CD4-positive, alpha-beta memory T cell (primary cell): ENCODE measurements at places on chromosomes 1 and 21. TPM values are rescaled to one million over a fixed set of nuclear protein-coding genes. Genes with fewer than 3 reads are reported as not detected.

GRCh38 chr1:185108321-185108720 lies 48.4 kb downstream of the TRMT1L start:
- no peak for DNase-seq

GRCh38 chr1:237166593-237167101 lies 124.7 kb downstream of the RYR2 start:
- no peak for DNase-seq

Gene VWA1
- not detected for total RNA-seq

DNA sequence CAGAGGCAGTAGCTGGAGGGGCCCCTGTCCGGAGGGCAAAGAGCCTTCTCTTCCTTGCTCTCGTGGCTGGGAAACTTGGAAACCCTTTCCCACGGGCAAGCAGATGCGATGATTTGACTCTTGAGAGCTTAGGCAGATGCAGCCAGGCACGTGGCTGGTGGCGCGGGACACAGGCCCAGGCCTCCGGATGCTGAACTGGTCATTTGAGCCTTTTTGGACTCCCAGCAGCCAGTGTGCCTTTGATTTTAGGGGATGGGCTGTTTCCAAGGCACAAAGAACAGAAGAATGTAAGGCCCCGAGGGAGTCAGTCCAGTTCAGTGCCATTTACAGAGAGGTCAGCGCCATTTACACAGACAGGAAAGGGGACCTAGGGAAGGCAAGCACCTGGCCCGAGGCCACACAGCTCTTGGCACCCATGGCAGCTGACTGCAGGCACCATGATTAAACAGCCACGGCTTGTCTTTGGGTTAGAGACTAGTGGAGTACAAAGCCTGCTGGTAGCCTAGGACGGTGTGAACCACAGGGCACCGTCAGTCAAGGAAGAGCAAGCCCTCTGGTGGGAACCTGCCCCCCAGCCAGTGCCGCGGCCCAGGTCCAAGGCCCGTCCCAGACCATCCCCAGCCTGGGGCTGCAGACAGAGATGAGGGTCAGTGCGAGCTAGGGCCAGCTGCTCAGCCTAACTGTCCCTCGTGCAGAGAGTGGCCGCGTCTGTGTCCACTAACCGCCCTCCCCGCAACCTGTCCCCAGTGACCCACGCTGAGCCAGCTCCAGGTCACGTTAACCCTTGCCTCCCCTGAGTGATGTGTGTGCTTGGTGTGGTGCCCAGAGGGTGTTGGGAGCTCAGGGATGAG lies 20.4 kb upstream of the CCDC27 start:
- no peak for DNase-seq

DNA sequence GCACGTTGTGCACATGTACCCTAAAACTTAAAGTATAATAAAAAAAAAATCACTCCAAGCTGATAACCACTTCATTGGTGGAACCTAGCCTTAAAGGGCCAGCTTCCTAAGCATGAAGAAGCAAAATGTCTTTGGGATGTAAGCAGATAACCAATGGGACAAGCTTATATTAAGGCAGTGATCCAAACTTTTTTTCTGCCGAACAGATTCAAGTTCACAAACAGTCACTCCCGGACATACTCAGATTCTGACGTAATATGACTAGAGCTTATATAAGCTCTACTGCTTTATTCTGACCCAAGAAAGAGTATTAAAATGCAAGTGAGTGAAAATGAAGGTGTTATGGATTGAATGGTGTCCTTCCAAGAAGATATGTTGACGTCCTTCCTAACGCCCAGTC lies 44.9 kb upstream of the HIVEP3 start:
- no peak for DNase-seq

Gene KRTAP19-1
- total RNA-seq = not detected

DNA sequence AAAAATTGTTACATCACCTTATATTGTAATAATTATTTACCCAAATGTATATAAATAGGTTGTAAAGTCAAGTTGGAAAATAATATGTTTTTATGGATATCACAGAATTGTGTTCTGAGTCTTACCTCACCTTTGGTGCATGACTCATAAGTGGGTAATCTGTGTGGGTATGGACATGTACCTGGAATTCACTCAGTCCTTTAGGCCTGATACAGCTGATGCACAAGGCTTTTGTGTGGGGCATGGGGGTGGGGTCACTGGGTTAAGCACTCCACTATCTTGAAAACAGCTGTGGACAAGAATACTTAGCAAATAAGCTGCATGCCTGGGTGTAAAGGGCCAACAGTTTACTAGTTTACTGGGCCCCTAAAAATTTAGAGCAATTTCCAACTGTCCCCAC lies 34.4 kb downstream of the INKA2 start:
- no peak for DNase-seq

Gene WNT4
- not detected for total RNA-seq

Gene SLAMF1
- total RNA-seq = 59.8 TPM

GRCh38 chr1:175620376-175620775 lies 123.0 kb downstream of the TNR start:
- DNase-seq = no peak

- DNase-seq = no peak
Measured at GRCh38 chr21:18152371-18152770, 92.3 kb upstream of the CHODL start.
